ENCODE measurements at places on chromosomes 5 and 9. TPM values are rescaled to one million over a fixed set of nuclear protein-coding genes. Genes with fewer than 3 reads are reported as not detected.

Gene STC2
- total RNA-seq = 503 TPM

Gene MCC
- 96.2 TPM for total RNA-seq

Gene KIF4B
- not detected for total RNA-seq

Gene CER1
- not detected for total RNA-seq

Gene GPX3
- 54.4 TPM for total RNA-seq

Gene TNC
- 34.2 TPM for total RNA-seq

Gene CSF1R
- total RNA-seq = not detected

Gene C5
- total RNA-seq = 2.2 TPM

Gene SLC44A1
- 40.9 TPM for total RNA-seq

Gene FBP1
- 0.08 TPM for total RNA-seq

Gene PCDHA3
- 0.15 TPM for total RNA-seq

Gene VCAN
- total RNA-seq = 735 TPM

Gene CYLC2
- not detected for total RNA-seq

Gene SLC46A2
- total RNA-seq = not detected

Gene ELAVL2
- under 0.01 TPM for total RNA-seq

Gene SLC34A3
- total RNA-seq = not detected

Gene HK3
- total RNA-seq = 0.23 TPM

Measured in smooth muscle cell of the coronary artery (primary cell).